ENCODE measurements at places on chromosomes 2 and 18. TPM values are rescaled to one million over a fixed set of nuclear protein-coding genes. Genes with fewer than 3 reads are reported as not detected.

The GALR1 gene
- not detected for total RNA-seq

The LHCGR gene
- 0.39 TPM for total RNA-seq

The IL1RL1 gene
- 0.65 TPM for total RNA-seq

The BOLL gene
- total RNA-seq = not detected

The GKN1 gene
- 0.26 TPM for total RNA-seq

The NPHP1 gene
- 11.8 TPM for total RNA-seq

The ANKRD30BL gene
- not detected for total RNA-seq

The RAX gene
- not detected for total RNA-seq

The SLC14A1 gene
- 5.0 TPM for total RNA-seq

The NPPC gene
- not detected for total RNA-seq

The COL4A4 gene
- under 0.01 TPM for total RNA-seq
